Right ventricle myocardium superior (tissue), 1 donor: ENCODE measurements at places on chromosomes 12 and 14. TPM values are rescaled to one million over a fixed set of nuclear protein-coding genes. Genes with fewer than 3 reads are reported as not detected.

The TAS2R8 gene
- total RNA-seq = not detected

The ANO4 gene
- not detected for total RNA-seq

DNA sequence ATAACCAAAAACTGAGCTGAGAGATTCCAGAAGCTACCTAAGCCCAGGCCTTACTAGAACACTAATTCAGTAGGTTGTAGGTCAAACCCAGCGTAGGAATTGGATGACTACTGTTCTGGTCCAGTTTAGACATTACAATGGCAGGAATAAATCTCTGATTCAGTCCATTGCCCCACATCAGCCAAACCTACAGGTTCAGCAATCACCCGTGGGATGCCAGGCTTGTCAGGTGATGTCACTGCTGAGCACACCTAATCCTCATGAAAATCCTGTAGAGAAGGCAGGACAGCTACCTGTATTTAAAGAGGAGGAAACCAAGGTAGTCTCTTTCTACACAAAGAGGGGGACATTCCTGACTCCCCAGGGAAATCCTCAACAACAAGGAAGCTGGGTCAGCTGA is 63.7 kb downstream of the RFX4 start:
- DNase-seq = no peak

DNA sequence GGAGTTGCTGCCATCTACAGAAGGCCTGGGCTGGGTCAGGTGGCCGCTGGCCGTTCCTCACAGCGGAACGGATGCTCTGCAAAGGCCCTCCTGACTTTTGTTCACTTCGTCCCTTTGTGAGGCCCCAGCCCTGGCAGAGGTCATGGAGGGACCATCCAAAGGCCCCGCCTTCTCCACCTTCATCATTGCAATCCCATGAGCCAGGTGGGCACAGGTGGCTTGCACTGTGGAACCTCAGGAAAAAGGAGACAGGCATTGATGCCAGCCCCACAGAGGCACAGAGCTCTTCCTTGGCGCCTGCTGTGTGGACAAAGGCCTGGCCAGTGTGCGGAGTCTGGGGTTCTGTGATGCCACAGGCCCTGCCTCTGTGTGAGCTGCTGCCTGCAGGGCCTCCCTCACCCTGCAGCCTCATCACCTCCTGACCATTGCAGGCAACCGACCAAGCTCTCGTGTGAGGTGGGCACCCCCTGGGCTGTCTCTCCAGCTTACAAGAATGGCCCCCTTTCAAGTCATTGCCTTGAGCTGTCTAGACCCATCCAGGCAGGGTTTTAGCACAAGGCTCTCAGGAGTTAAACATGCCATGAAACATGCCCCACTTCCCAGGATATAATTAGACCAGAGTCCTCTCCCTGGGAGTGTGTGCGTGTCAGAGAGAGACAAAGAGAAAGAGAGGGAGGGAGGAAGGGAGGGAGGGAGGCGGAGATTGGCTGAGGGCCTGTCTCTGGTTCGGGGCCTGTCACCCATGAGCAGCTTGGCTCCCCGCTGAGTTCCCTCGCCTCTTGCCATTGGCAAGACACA is 19.3 kb downstream of the NFKBIA start:
- DNase-seq = peak; percentile 91
